ENCODE measurements at places on chromosomes 3 and 15. TPM values are rescaled to one million over a fixed set of nuclear protein-coding genes. Genes with fewer than 3 reads are reported as not detected.

The CYP1A2 gene
- not detected for total RNA-seq

The ALDH1A2 gene
- 11.0 TPM for total RNA-seq

The MYLK gene
- 26.6 TPM for total RNA-seq

The SKOR1 gene
- under 0.01 TPM for total RNA-seq

The ROPN1 gene
- not detected for total RNA-seq

The GHSR gene
- total RNA-seq: not detected

Data from skeletal muscle tissue (tissue), 5 donors.